ENCODE measurements at places on chromosomes 5 and 9.

GRCh38 chr9:128768606-128769005 lies 3.1 kb downstream of the ZER1 start:
- no peak for DNase-seq

GRCh38 chr5:82044010-82044409 lies 72.2 kb downstream of the ATG10 start:
- DNase-seq = no peak

DNA sequence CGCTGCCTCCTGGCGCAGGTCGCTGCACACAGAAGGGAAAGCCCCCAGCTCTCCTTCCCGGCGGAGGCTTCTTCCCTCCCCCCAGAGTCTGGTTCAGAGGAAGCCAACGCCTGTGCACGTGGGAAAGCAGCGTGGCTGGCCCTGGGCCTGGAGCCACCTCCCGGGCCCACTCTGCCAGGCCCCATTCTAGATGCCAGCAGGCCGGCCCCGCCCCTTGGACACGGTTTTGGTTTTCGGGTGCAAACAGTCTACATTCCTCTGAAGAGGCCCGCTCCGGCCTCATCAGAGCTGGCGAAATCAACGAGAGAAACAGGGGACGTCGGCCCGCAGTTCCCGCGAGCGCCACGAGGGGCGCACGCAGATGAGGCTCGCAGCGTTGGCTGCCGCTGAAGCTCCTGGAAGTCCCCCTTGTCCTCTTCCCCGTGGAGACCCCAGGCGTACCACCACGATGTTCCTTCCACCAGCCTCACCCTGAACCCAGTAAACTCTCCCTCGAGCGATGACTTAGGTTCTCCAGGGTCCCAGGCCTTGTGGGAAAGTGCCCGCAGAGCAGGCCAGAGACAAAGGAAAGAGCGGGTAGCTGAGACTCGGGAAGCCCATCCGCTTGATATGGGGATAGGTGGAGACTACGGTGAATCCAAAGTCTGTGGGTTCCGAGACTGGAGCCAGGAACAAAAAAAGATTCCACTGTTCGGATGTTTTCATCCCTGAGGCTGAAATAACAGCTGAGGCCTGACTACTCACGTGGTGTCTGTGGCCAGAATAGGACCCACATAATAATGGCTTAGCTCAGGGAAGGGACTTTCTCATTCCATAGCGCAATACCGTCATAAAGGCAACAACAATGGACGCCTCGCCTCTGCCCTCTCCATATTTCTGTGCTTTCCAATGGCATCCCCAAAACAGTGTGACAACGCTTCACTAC lies 64.2 kb downstream of the KLF4 start:
- DNase-seq = peak; percentile 43

GRCh38 chr5:91070761-91071550 lies 312.2 kb downstream of the ARRDC3 start:
- no peak for DNase-seq

- no peak for DNase-seq
Observed at GRCh38 chr5:92370032-92370431, 986.9 kb upstream of the ARRDC3 start.

DNA sequence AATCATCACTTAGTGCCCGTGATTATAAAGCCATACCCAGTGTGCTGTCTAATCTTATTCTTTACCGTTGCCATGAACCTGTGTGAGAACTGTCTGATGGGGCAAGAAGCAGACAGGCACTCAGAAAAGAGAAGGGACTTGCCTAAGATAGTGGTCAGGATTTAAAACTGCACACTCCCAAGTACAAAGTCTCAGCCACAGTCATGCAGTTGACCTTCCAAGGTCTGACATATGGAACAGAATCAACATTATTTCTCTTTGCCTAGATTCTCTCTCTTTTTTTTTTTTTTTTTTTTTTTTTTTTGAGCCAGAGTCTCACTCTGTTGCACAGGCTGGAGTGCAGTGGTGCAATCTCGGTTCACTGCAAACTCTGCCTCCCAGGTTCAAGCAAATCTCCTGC lies 1.9 kb upstream of the PPP2CA start:
- no peak for DNase-seq

DNA sequence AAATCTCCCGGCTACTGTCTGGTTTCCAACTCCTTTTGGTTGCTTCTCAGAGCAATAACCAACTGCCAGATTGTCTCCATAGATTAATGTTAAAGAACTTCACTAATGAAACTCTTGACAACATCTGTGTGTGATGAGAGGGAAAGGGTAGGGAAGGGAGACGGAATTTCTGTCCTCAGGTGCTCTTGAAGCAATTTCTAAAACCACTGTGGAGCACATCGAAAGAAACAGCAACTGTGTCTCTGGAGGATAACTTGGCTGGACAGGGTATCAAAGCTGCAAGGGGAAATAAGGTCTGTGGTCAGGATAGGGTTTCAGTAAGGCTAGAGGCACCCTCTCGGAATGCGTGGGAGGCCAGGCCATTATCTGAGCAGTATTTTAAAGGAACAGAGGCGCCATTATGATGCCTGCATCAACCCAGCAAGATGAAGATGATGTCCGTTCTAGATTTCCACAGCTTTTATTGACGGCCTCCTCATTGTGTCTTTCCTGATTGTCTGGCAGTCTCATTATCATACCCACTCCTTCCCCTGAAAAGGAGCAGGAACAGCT lies 76.6 kb downstream of the RORB start:
- DNase-seq = no peak

- no peak for DNase-seq
Observed at GRCh38 chr5:15384176-15384575, 115.8 kb upstream of the FBXL7 start.

GRCh38 chr9:135082536-135082935 lies 4.9 kb upstream of the OLFM1 start:
- DNase-seq = no peak

- no peak for DNase-seq
Observed at GRCh38 chr5:146213210-146213826, 9.9 kb downstream of the RBM27 start.

- DNase-seq = no peak
Observed at GRCh38 chr5:66742896-66743247, 146.7 kb downstream of the MAST4 start.

DNA sequence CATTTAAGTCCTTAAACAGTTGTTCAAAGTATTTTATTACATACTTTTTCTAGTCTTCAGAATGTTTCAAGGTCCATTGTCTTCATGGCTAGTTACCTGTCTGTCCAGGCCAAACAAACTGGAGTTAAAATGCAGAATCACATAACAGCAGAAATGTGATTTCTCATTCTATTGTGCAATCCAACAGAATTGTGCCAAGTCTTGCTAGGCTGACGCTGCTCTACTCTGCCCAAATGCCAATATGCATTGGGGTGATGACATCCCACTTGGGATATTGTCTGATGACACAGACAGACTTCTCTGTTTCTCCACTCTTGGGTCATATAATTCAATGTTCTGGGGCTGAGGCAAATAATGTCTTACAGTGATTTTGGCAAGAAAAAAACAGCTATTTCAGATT lies 5.2 kb upstream of the SLC22A5 start:
- no peak for DNase-seq

GRCh38 chr9:108967916-108968315 lies 33.7 kb downstream of the ABITRAM start:
- no peak for DNase-seq

GRCh38 chr5:96720408-96720807 lies 58.2 kb downstream of the CAST start:
- DNase-seq = no peak

DNA sequence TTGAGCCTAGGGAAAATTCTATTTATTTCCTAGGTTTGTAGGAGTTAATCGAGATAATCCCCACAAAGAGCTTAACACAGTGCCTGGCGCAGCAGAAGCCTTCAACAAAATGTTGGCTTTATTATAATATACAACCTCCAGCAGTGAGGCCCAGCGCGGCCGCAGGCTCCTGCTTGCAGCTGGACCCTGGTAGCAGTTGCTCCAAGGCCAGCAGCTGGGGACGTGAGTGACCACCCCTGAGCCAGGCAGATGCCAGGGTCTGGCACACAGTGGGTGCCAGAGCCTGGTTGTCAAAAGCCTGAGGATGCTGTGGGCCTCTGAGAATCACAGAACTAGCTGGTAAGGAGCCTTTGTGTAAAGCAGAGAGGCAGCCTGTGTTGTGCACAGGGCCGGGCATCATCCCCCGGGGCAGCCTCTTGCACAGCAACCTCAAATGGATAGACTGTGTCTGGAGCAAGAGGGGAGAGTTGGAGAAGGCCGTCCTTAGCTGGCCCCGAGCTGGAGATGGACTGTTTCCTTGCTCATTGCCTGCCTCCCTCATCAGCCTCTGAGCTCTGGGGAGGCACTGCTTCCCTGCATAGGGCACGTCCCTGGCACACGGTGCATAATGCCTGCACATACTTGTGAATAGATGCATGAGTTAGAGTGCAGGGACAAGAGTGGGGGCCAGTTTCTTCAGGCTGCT lies 17.3 kb downstream of the CSF1R start:
- no peak for DNase-seq

GRCh38 chr9:137969008-137969407 lies 91.4 kb downstream of the CACNA1B start:
- no peak for DNase-seq

- no peak for DNase-seq
Observed at GRCh38 chr9:2559192-2560152, 62.1 kb upstream of the VLDLR start.

GRCh38 chr5:81728301-81728700 lies 22.6 kb downstream of the SSBP2 start:
- no peak for DNase-seq

GRCh38 chr9:78031444-78031892 lies at the start of gene GNAQ:
Gene GNAQ (minus strand): TSS chr9:78031811. CDS start chr9:78031235, 576 bp downstream.
- DNase-seq = no peak

GRCh38 chr5:135454946-135455345 lies 2.8 kb upstream of the TIFAB start:
- DNase-seq = no peak

- DNase-seq = no peak
Observed at GRCh38 chr5:139635606-139636206, 12.4 kb upstream of the CXXC5 start.

GRCh38 chr5:172322028-172322965 lies 38.7 kb upstream of the UBTD2 start:
- no peak for DNase-seq

DNA sequence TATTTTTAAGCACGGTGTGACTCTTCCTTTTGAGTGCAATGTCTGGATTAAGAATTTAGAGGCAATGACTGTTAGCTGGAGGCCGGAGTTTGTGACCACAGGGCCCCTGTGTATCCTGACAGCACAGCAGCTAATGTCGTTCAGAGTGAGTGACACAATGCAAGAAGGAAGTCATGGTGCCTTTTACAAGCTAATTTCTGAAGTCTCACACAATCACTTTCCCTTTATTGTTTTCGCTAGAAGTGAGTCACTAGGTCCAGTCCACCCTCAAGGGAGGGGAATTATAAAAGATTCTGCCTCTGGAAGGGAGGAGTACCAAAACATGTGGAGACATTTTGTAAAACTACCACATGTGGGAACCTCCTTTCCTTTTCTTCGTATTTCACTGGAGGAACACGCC lies 185.5 kb upstream of the FGF10 start:
- DNase-seq = no peak

DNA sequence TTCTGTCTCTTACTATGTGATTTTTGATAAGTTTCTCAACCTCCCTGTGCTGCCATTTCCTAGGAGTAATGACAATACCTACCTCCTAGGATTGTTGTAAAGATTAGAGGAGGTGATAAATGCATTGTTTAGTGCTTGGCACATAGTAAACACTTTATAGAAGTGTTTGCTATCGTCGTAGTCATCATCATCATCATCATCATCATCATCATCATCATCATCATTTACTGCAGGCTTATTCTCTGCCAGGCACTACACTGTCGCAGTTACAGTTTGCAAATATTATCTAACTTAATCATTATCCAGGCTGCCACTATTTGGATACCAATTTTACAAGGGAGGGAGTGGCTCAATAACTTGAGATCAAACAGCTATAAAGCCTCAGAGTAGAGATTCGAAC lies 24.5 kb downstream of the SGCD start:
- no peak for DNase-seq

- DNase-seq = no peak
Observed at GRCh38 chr9:127200106-127200862, 64.3 kb upstream of the GARNL3 start.

- no peak for DNase-seq
Observed at GRCh38 chr5:118522626-118523025, 465.7 kb downstream of the DTWD2 start.

DNA sequence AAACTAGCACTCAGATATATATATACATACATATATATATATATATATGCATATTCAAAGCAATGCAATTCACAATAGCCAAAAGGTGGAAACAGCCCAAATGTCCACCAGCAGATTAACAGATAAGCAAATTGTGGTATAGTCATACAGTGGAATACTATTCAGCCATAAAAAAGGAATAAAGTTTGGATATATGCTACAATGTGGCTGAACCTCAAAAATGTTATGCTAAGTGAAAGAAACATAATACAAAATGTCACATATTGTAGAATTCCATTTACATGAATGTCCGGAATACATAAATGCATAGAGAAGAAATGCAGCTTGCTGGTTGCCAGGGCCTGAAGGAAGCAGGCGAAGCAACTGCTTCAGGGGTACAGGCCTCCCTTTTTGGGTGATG lies 143.4 kb downstream of the ATPSCKMT start:
- no peak for DNase-seq

- no peak for DNase-seq
Observed at GRCh38 chr9:37456817-37457216, 8.4 kb downstream of the ZBTB5 start.

- DNase-seq = no peak
Observed at GRCh38 chr5:169304175-169304574, 3.2 kb upstream of the SLIT3 start.

- DNase-seq = no peak
Observed at GRCh38 chr9:133428617-133429101, 6.5 kb downstream of the ADAMTS13 start.

- DNase-seq = no peak
Observed at GRCh38 chr5:151424892-151425523, 22.4 kb upstream of the SLC36A1 start.

DNA sequence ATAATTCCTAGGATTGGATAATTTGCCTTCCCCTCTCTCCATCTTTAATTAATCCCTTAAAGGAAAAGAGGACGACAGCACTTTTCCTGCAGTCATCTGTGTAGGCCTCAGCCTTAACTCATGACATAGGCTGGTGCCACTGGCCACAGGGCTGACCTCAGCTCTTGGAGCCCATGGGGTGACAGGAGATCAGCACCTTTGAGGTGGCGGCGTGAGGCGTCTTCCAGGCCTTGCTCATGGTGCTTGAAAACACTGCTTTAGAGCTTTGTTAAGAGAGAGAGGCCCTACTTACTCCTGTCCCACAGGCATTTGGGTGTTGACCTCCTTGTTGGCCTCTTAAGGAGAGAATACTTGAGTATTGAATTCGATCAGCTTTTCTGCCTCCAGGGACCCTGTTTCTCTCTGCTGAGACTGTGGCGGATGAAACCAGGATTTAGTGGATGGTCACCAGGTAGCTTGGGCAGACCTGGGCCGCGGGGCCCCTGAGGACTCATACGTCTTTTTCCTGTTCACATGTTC lies 23.4 kb downstream of the TENT4A start:
- no peak for DNase-seq

- no peak for DNase-seq
Observed at GRCh38 chr9:87193151-87193550, 245.8 kb upstream of the GAS1 start.

DNA sequence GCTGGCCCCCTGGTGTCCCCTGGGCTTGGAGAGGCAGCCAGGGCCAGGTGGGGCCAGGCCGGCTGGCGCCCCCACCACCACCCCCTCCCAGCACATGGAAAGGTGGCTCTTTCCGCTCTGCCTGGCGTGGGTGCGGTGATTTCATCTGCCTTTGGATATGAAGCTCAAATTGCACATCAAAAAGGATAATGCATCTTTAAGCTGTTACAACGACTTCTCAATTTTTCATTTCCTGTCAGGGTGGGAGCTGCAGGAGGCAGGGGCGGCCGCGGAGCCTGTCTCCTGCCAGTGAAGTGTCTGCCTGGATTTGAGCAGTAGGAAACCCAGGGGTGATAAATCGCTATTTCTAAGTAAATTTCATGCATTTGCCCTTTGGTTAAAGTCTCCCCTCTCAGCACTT lies 169.2 kb upstream of the MVB12B start:
- DNase-seq = no peak
